Stimulated activated naive CD8-positive, alpha-beta T cell treated with anti-CD3 and anti-CD28 coated beads, Interleukin-15, Interleukin-2, amounts not matched to agents 100 U/mL and 50 U/mL, for 24 hours (primary cell): ENCODE measurements at places on chromosomes 4 and X.

DNA sequence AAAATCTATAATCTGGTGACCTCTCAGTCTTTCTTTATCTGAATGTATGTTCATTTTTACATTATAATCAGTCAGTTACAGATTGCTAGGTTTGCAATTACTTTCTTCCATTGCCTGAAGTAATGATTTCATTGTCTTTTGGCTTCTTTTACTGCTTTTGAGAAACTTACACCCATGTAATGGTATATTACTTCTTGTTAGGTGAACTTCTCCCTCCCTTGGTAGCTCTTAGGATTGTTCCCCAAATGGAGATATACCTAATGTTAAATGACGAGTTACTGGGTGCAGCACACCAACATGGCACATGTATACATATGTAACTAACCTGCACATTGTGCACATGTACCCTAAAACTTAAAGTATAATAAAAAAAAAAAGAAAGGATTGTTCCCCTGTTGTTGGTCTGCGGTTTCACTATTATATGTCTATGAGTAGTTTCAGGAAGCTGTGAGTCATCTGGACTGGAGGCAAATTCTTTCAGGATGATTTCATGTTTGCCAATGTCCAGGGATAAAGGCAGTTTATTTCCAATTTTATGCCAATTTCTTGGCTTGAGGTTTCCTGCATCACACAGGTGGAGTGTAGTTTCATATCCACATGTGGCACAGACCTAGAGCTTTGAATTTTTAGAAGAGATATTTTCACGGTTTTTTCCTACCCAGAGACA, 21.8 kb downstream of the SPANXC start:
- DNase-seq = no peak

DNA sequence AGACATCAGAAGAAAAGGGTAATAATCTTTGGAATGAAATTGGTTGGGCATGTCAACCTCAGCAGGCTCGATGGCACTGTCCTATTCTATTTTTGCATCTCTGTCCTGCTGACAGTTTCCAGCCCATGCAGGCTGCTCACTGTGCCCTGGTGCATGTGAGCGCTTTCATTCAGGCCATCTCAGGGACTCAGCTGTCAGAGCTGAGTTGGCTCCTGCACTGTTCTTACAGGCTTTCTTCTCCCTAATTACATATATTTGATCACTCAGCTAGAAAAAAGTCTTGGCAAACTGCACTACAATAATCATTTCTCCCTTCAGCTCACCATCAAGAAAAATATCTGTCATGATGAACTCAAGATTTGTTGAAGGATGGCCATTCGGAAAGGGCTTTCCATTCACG, 84.7 kb downstream of the RASL11B start:
- DNase-seq = no peak

DNA sequence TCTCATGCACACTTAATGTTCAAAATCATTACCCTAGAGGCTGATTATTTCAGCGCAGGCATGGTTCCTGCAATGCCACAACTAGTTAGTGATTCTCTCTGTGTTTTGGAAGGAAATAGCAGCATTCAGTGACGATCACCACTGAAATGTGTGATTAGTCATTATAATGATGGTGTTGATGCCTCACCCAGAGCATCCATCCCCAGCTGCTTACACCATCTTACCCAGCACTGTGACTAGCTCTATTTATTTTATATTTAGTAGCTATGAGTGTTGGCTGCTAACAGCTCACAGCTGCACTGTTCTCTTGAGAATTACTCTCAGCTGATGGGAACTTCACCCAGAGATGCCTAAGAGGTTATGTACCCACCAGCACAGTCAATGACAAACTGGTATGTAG, 60.5 kb upstream of the TSPAN7 start:
- no peak for DNase-seq

- no peak for DNase-seq
Observed at GRCh38 chr4:41067369-41067768, 147.0 kb downstream of the APBB2 start.

GRCh38 chrX:68998716-68999115, 166.5 kb downstream of the PJA1 start:
- no peak for DNase-seq

- DNase-seq = no peak
Observed at GRCh38 chr4:23337292-23337691, 552.6 kb downstream of the PPARGC1A start.

- DNase-seq = no peak
Observed at GRCh38 chr4:85862896-85863295, 387.9 kb downstream of the ARHGAP24 start.

GRCh38 chr4:184792950-184793555, 32.7 kb downstream of the ACSL1 start:
- peak; percentile 47 for DNase-seq

DNA sequence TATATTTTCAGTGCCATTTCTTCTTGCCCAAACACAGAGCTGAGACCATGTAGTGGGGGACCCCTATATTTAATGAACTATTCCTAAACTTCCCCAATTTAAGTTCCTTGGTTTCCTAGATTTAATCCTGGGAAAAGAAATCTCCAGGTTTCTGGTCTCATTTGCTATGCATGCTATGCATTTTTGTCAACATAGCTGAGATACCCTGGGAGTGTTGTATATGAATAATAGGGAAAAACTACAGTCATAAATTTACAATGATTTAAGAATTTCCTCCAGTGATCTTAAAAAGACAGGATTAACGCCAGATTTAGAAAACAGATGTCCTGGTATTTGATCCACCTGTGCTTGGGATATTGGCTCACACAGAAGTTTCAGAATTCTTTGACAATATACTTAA, 136.8 kb upstream of the RAPGEF2 start:
- DNase-seq = no peak

GRCh38 chrX:9467146-9467545, 2.3 kb downstream of the TBL1X start:
- no peak for DNase-seq

DNA sequence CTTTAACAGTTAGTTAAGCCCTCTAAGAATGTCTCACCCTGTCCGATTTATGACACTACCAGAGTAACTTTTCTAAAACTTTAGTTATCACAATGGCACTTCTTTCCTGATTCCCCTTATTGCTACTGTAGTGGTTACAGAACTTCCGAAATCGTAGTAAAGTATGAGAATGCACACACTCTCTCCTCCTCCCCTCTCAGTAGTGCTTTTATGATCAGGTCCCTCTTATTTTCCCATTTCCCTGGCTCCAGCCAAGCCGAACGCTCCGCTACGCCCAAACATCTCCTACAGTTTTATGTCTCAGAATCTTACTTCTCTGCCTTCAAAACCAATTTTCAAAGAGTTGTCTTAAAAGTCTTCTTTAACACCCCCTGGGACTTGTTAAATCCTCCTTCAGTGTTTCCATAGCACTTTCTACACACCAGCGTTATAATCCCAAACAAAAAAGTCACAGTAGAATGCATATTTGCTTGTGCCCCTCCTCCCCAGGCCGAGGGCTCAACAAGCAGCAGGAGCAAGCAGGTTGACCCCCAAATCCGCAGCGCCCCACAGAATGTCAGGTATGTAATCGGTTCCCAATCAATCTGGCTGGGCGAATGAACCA, 671 bp downstream of the HPF1 start:
- DNase-seq = no peak

- no peak for DNase-seq
Observed at GRCh38 chrX:84724576-84724975, 222.3 kb upstream of the HDX start.

DNA sequence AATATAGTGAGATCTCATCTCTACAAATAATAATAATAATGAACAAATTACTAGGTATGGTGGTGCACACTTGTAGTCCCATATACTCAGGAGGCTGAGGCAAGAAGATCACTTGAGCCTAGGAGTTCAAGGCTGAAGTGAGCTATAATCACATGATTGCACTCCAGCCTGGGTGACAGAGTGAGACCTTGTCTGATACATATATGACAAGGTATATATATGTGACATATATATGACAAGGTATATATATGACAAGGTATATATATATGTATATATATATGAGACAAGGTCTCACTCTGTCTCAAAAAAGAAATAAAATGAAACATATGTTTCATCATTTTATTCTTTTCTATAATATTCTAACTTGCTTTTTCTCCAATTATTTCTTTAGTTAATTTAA, 278.1 kb upstream of the TET2 start:
- DNase-seq = no peak

DNA sequence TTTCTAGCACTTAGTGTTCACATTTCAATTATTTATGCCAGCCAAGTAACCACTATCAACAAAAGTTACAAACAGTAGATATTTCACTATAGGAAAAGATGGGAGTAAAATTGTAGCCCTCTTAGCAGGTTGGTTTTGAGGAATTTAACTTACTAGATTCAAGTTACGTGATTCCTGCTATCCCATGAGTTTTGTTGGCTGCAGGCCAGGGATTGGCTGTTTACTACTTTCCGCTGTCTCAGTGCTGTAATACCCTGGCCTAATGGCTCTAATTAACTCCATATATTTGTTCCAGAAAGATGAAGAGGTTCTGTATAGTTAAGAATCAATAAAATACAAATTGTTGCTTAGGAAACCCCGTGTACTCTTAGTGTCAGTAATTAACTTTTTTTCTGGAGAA, 55.5 kb upstream of the MAGED1 start:
- no peak for DNase-seq

- DNase-seq = no peak
Observed at GRCh38 chr4:98289375-98289774, 28.2 kb downstream of the RAP1GDS1 start.

- DNase-seq = no peak
Observed at GRCh38 chrX:30592831-30593230, 15.3 kb upstream of the TASL start.
